ENCODE measurements at places on chromosomes 1 and 21.

GRCh38 chr1:230067419-230067870 lies 407 bp downstream of the GALNT2 start:
- no peak for DNase-seq

- DNase-seq = no peak
These were observed 3.2 kb downstream of the CTPS1 start for GRCh38 chr1:40982721-40983120.

GRCh38 chr1:21901473-21901847 lies 35.6 kb downstream of the HSPG2 start:
- no peak for DNase-seq

DNA sequence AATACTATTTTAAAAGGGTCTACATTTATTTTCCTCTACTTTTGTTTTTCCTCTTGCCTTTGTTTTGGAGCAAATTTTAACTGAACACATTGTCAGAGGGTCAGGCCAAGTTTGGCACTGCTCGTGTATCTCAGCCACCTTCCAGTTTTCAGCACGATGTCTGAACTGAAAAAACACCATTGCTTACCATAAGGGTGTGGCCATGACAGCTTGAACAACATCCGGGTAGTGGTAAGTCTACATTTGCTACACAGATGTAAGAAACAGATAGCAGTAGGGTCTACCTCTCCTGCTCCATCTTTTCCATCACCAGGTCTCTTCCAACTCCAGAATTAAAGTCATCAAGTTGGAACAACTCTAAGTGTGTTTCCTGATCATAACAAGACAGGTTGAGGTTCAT lies 4.2 kb downstream of the HIVEP3 start:
- no peak for DNase-seq

GRCh38 chr1:68975212-68975933 lies 478.5 kb upstream of the DEPDC1 start:
- no peak for DNase-seq

DNA sequence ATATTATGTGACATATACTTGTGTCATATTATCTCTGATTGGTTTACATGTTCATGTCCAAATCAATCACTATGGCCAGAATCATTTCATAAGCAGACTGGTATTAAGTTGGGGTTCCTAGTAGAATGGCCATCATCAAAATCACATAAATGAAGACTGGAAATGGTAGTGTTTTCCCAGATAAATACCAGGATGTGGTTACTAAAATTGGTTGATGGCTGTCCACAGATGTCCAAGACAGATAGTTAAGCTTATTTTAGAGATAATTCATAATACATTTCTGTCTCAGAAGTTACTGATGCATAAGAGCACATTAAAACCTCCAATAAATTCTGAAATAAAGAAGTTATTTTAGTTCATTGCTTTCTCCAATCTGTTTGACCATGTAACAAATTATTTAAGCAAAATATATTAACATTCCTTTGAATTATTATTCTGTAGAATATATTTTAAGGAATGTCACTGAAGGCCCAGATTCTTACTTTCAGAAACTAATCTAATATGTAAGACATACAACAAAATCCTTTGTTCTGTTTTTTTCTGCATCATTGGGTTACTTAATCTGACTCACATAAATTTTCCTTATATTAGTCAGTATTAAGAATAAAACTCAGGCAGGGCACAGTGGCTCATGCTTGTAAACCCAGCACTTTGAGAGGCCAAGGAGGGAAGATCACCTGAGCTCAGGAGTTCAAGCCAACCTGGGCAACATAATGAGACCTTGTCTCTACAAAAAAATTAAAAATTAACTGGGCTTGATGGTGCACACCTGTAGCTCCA lies 483.9 kb downstream of the PTPRC start:
- no peak for DNase-seq

DNA sequence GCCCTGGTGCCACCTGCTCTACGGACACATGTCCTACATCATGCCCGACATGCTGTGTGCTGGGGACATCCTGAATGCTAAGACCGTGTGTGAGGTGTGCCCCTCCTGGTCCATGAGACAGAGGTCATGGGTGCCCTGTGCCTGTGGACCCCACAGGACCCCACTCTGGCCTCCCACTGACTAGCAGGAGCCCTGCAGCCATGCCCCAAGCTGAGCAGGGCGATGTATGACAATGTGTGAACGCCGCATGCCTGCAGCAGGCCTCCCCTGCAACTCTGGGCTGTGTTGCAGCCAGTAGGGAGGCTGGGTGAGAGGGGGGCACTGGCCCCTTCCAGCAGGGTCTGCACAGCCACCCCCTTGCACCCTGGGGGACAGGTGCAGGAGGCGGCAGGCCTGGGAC lies 30.0 kb downstream of the PRSS38 start:
- DNase-seq = no peak

GRCh38 chr1:10678402-10678801 lies 118.0 kb downstream of the CASZ1 start:
- DNase-seq = no peak

- no peak for DNase-seq
These were observed 4.1 kb downstream of the PTPRC start for GRCh38 chr1:198642983-198643382.

DNA sequence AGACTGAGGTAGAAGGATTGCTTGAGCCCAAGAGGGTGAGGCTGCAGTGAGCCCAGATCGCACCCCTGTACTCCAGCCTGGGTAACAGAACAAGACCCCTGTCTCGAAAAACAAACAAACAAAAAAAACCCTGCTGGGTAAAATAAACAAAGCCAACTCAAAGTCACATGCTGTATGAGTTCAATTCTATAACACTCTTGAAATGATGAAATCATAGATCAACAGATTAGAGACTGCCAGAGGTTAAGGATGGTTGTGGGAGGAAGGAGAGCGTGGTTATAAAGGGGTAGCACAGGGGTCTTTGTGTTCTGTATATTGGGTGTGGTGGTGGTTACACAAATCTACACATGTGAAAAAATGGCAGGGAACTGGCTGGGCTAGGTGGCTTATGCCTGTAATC lies 62.5 kb downstream of the TAS1R2 start:
- DNase-seq = no peak

- no peak for DNase-seq
These were observed 141.4 kb upstream of the GRIK3 start for GRCh38 chr1:37175666-37176215.

- DNase-seq = no peak
These were observed 1.7 kb downstream of the ETS2 start for GRCh38 chr21:38807441-38807871.

DNA sequence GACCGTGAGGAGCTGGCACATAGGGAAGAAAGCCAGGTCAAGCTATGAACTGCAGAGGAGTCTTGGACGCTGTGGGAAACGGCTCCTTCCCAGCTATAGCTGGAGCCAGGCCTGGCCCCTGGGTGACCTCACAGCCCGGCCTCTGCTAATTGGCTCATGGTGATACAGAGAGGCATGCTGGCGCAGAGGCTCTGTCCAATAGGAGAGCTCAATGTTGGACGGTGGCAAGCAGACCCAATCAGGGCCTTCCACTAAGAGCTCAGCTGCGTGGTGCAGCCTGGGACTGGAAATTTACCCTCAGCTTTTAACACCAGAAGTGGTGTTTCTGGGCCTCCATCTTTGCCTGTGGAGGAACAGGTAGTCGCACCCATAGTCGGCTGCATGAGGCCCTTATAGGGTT lies 64.4 kb upstream of the GRHL3 start:
- no peak for DNase-seq

- DNase-seq = no peak
These were observed 302.6 kb upstream of the GREM2 start for GRCh38 chr1:240914506-240914905.

DNA sequence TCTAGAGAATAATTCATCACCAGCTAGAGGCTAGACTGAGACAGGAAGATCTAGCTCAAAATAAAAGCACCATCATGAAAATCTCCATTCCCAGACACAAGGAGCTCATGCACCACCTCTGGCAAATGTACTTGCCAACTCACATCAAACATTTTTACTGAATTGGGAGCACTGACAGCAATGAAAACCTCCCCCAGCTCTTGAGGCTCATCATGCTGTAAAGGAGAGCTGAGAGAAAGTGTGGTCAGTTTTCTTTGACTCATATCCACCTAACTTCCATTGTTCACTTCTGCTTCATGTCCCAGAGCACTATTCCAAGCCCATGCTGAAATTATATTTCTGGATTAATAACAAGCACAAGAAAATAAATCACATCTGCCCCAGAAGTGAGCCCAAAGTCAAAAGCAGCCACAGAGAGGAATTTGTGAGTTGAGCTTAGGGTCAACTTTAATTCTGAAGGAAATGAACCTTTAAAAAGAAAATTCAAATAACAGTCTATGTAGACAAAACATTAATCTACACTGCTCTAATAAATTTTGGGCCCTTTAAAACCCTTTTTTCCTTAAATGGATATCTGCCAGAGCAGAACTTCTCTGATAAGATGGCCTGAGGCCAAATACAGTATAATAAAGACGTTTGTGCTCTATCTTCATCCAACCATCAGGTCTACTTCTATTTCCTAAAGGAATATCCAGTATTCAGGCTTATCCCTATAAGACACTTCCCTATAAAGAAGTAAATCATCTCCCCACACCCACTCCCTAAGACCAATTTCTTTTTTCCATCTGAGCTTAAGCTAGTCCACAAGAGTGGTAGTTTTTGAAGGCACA lies 85.9 kb upstream of the ADAM30 start:
- no peak for DNase-seq

GRCh38 chr1:70809069-70809468 lies 238.5 kb downstream of the PTGER3 start:
- DNase-seq = no peak

DNA sequence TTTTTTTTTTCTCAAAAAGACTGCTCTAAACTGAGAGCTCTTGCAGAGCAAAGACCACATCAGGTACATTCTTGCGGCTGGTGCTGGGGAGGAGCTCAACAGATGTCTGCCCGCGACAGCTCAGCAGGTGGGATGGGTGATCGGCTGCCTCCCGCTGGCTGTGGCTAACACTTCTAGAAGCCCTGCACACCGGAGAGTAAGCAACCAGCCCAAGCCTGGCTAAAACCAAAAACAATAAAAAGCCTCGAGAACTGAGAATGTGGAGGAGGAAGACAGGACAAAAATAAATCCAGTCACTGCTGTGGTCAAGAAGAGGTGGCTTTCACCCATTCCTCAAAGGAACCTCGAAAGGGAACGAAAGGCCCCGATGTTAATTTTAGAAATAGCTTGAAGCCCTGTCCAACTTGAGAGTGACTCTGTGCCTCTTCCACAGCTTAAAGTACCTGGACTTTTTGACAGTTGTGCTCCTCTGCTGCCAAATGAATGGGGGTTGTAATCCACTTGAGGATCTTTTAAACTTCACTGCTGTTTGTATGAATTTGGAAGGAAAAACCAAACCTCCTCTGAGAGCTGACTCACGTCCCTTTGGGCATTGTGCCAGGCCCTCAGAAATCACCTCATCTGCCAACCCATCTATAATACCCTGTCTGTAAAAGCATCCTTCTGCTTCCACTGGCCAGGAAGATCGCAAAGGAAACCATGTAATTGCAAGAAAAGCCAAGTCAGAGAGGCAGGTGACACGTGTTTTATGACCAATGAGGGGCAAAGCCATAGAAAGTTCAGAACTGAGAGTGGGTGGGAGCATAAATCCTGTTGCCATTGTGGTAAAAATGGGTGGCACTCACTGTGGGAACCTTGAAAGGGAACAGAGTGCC lies 78.6 kb downstream of the KCNN3 start:
- DNase-seq = peak; percentile 72

DNA sequence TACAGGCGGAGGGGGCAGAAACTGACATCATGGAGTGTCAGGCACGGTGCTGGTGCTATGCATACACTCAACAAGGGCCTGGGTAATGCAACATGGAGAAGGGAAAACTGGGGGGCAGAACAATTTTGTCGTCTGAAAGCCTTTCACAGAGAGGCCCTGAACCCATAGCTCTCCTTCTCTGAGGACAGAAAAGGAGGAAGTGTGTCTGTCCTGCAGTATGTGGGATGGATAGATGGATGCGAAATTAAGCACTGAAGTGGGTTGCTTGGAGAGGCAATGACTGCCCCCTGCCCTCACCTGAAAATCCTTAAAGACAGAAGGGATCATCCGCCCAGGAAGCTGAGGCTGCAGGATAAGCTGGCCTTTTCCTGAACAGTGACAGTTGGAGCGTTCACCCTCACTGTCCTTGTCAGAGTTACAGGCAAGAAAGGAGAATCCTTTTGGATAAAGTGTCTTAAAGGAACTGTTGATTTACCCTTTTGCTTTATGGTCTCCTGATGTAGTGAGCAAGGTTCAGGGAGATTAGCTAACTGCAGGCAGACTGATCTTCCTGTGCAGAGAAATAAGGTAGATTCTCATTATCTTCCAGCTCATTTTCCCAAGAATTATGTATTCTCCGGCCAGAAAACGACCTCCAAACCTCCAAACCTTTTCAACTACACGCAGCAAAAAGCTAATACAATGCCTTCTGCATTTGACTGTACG lies 1.6 kb upstream of the FAM20B start:
- DNase-seq = no peak

DNA sequence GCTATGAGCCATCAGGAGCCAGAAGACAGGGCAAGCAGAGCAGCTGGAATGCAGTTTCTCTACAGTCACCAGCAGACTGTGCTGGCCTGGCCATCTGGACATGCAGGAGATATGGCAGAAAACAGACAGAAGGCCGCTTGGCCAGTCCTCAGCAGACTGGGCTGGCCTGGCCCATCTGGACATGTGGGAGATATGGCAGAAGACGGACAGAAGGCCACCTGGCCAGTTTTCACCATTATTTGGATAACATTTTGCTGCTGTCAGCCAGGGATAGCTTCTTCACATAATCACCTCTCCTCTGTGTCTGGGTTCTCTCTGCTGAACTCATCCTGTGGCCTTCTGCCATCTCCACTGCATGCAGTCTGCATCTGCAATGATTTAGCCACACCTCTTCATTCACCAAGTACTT lies 25.0 kb upstream of the CACYBP start:
- DNase-seq = no peak

- DNase-seq = no peak
These were observed 43.1 kb upstream of the IGSF21 start for GRCh38 chr1:18064534-18064933.

DNA sequence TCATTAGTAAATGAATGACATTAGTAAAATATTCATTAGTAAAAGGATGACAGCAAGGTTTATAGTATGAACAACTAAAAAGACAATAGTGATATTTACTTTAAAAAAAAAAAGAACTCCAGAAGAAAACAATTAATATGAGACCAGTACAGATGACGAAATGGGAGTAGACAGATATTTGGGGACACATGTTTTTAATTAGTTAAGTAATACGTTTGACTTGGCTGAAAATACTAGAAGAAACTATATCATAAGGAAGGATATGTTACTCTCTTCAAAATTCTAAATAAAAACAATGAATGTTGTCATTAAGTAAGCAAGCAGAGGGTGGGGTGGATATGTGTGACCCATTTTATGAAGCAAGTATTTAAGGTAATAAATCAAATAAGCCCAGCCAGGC lies 61.9 kb downstream of the GPATCH2 start:
- no peak for DNase-seq

GRCh38 chr1:10339815-10340214 lies 59.0 kb upstream of the PGD start:
- DNase-seq = no peak

DNA sequence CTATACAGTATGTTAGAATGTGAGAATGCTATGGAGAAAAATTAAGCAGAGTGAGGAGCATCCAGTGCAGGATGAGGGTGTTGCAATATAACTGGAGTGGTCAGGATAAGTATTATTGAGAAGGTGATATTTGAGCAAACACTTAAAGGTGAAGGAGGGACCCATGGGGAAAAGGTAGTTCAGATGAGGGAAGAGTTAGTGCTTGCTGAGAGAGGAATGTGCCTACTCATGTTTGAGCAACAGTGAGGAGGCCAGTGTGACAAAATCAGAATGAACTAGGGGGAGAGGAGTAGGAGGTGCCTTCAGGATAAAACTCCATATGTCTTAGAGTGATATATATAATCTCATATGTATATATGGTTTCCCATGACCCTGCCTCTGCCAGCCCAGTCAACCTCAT lies 6.2 kb upstream of the TRIM45 start:
- no peak for DNase-seq

Data from activated CD4-positive, alpha-beta T cell treated with anti-CD3 and anti-CD28 coated beads, Interleukin-2, Interleukin-4, amounts not matched to agents 100 ng/mL and 50 ng/mL, durations not matched to agents 16 hours and 8 hours (primary cell).